Smooth muscle cell of trachea (primary cell): ENCODE measurements at places on chromosomes 3 and 15. TPM values are rescaled to one million over a fixed set of nuclear protein-coding genes. Genes with fewer than 3 reads are reported as not detected.

The SUSD5 gene
- total RNA-seq, result 1.6 and 2.5 TPM in 2 replicates

The ERICH6 gene
- total RNA-seq, result 0.15 and 0.17 TPM in 2 replicates

The CLRN1 gene
- total RNA-seq, result not detected in 2 replicates

The MYO1E gene
- 82.2 and 107 TPM in 2 replicates for total RNA-seq

The GP5 gene
- total RNA-seq, result 0.17 TPM in 1 of 2 replicates, not detected in the other

The PPP1R14D gene
- total RNA-seq, result not detected in 2 replicates
